Neural crest cell (in vitro differentiated cells): ENCODE measurements at places on chromosomes 6 and 20. TPM values are rescaled to one million over a fixed set of nuclear protein-coding genes. Genes with fewer than 3 reads are reported as not detected.

The KIAA1755 gene
- 8.6 and 9.5 TPM in 2 replicates for total RNA-seq

The POM121L2 gene
- not detected in 2 replicates for total RNA-seq

The FRK gene
- 0.11 and 0.12 TPM in 2 replicates for total RNA-seq

The MROH8 gene
- total RNA-seq, result 7.3 and 7.6 TPM in 2 replicates

The POLR1H gene
- 43.3 and 43.8 TPM in 2 replicates for total RNA-seq

The FABP7 gene
- total RNA-seq, result 246 and 256 TPM in 2 replicates

The SMLR1 gene
- not detected in 2 replicates for total RNA-seq

The CASP8AP2 gene
- total RNA-seq, result 36.6 and 38.3 TPM in 2 replicates

The ETV7 gene
- not detected in 2 replicates for total RNA-seq

The COX7A2 gene
- total RNA-seq, result 346 and 360 TPM in 2 replicates

The TXLNB gene
- total RNA-seq, result 0.61 and 0.65 TPM in 2 replicates

The SCUBE3 gene
- 22.2 and 22.5 TPM in 2 replicates for total RNA-seq

The ERVFRD-1 gene
- total RNA-seq, result not detected in 2 replicates

The PBX2 gene
- 205 and 206 TPM in 2 replicates for total RNA-seq

The FILIP1 gene
- total RNA-seq, result 0.79 and 0.89 TPM in 2 replicates

The NCOA7 gene
- total RNA-seq, result 11.0 and 11.2 TPM in 2 replicates

- no peak for DNase-seq
These were observed 103.8 kb downstream of the TMEM242 start for GRCh38 chr6:157219201-157220200.

DNA sequence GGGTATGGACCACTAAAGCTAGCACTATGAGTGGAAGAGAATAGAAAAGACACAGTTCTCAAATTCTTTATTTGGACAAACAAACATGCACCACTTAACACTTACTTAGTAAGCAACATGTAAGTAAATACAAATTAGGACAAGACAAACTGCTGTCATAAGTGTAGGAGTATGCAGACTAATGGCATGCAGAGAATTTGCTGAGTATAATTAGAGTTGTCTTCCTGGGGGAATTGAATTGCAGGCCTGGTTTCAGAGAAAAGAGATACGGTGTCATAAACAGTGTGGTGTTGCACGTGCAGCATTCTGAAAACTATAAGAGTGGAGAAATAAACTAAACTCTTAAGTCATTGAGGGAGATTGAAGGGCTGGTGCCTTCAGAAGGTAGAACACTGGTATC lies 125.2 kb upstream of the EYA4 start:
- no peak for DNase-seq

GRCh38 chr20:6482486-6482885 lies 285.0 kb upstream of the BMP2 start:
- no peak for DNase-seq

- peak; percentile 81 for DNase-seq
These were observed 59.9 kb downstream of the SULF2 start for GRCh38 chr20:47725248-47725973.

- DNase-seq, result no peak
These were observed 116.3 kb downstream of the KIF13A start for GRCh38 chr6:17871189-17871519.

- DNase-seq, result no peak
These were observed 88.0 kb upstream of the MANEA start for GRCh38 chr6:95489185-95489863.

DNA sequence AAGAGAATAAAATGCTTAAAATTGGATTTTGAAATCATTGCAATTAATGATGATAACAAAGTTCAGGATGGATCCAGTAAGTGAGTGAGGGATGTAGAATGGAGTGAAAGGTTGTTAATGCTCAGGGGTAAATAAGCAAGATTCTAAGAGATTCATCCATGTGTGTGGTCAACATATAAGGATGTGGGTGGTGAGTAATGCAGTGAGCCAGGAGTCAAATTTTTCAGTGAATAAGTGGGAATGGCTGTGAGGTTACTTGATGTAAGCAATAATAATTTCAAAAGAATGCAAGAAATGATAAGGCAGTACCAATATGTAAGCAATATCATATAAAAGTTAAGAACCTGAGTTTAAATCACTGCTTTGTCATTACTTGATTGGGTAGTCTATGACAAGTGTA lies 207.5 kb upstream of the ADGRB3 start:
- no peak for DNase-seq

GRCh38 chr20:62209850-62210495 lies 10.1 kb downstream of the HRH3 start:
- DNase-seq, result no peak

DNA sequence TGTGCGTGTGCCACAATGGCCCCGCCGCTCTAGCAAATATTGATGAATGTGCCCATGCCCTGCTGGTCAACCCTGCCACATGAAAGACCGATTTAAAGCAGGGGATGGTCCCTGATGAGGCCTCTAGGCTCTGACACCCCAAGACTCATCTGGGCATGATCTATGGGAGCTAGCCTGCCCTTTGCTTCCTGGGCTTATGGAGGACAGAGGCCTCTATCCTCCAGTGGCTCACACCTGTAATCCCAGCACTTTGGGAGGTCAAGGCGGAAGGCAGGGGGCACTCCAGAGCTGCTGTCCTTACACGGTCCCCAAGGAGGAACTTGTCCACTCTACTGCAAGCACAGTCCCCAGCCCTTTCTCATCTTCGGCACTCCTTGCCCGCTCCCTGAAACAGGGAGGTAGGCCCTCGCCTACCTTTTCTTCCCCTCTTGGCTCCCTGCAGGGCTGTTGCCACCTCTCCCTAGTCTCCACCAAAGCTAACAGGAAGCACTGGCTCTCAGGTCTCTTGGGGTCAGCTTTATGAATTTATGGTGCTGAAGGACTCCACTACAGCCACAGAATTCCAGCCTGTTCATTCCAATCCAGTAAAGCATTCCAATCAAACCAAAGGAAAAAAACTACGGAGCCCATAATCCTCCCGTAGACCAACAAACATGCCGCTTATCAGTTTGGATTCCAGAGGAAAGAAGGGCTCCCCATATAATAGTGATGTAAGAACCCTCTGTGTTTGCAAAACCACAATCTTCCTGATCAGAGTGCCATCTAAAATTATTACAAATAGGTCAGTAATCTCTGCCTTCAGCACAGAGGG lies 48.7 kb upstream of the FOXQ1 start:
- DNase-seq, result no peak

- no peak for DNase-seq
These were observed 63.6 kb downstream of the FNDC1 start for GRCh38 chr6:159232751-159233150.

GRCh38 chr6:14000901-14001300 lies 76.1 kb downstream of the RNF182 start:
- no peak for DNase-seq

DNA sequence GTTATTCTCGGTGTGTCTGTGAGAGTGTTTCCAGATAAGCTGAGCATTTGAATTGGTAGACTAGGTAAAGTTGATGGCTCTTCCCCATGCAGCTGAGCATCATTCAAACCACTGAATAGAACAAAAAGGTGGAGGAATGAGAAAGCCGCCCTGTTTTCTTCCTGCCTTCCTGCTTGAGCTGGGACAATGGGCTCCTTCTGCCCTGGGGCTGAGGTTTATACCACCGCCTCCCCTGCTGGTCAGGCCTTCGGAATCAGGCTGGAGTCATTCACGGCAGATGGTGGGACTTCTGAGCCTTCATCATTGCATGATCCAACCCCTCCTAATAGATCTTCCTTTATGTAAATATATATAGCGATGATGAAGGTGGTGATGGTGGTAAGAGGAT lies 124.9 kb downstream of the ANKRD60 start:
- no peak for DNase-seq

DNA sequence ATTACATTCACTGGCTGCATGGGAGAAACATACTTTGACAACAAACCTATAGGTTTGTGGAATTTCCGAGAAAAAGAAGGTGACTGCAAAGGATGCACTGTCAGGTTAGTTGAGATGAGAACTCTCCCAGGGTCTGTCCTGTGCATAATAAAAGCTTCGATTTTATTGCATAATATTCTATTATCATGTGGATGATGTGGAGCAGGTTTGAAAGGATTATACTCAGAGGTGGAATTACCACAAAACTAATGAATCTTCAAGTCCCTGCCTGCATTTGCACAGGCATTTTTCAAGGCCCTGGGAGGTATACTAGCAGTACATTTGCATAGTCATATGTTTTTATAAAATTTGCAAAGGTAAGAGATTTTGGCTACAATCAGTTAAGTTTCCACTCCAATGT lies 249.8 kb downstream of the ARHGAP18 start:
- no peak for DNase-seq
